ENCODE measurements at places on chromosomes 2 and 18. TPM values are rescaled to one million over a fixed set of nuclear protein-coding genes. Genes with fewer than 3 reads are reported as not detected.

DNA sequence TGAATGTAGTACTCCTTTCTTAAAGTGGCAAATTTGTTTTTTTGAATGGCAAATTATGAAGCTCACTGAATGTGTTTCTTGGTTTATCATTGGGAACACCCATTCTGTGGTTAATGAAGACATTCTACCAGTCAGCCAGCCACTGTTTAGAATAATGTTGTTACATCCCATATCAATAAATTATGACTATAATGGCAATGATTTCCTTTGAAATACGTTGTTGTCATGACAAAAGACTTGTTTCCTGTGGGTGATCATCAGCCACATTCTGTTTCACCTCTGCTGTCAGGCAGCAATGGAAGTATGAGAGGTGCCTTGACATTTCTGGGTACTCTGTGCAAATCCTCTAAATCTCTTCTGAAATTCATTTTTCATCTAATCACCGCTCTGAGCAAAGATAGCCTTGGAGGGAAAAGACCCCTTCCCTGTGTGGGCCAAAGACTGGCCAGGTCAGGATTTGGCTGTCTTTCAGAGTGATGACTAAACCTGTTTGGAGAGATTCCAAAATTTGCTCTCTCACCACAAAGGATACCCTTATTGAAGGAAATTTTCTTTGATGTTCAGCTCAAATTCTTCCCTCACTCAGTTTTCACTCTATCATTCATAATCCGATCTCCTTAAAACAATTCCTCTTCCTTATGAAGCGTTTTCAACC lies 869.2 kb downstream of the BCL11A start:
- no peak for DNase-seq

DNA sequence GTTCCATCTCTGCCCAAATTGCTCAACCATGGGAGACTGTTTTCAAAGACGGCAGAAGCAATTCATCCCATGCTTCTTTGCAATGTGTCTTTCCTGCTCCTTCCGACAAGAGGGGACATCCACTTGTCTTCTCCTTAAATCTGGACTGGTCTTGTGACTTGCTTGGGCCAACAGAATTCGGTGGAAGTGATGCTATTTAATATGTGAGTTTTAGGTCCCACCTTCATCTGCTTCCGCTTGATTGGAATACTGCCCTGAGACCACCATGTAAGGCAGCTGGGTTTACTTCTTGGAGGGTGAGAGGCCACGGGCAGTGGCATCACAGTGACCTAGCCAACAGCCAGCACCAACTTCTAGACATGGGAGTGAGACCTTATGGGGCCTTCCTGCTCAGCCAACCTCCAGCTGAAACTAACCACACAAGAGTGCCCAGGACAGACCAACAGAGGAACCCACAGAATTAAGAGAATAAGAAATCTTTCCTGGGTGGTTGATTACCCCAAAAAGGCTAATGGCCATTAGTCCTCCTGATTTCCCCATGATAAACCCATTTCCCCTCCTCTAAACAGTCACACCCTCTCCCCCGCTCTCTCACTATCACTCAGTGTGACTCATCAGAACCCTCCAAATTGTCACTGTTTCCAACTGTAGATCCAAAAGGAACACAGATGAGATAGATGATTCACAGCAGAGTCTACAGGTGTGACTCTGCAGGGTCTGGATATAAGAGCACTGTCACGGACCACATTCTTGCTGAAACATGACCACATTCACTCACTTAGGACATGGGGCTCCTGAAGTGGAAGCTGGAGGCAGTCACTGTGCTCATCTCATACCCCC lies 16.2 kb upstream of the RHOB start:
- no peak for DNase-seq

- DNase-seq, result no peak
Measured at GRCh38 chr2:134097740-134098139, 156.1 kb upstream of the MGAT5 start.

Gene ALLC
- total RNA-seq, result not detected

- no peak for DNase-seq
Measured at GRCh38 chr18:64165906-64166305, 17.0 kb upstream of the LINC00305 start.

DNA sequence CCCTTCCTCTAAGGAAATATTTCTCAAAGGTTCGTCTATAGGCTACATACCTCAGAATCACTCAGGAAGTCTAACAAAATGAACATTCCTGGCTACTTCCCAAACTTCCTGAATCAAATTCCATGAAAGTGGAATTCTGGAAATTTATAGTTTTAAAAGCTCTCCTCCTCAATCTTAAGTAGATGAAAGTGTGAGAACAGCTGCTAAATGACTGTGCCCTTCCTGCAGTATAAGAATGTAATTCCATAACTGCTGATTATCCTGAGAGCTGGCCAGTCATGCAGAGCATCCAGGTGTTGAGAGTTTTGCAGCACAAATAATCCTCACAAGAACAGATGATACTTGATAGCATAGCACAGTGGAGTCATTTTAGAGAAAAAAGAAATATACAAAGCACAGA lies 265.0 kb downstream of the KCNJ3 start:
- no peak for DNase-seq

Gene FASTKD2
- 43.8 TPM for total RNA-seq

Gene DIS3L2
- total RNA-seq, result 40.2 TPM

- DNase-seq, result no peak
Measured at GRCh38 chr18:79770501-79770815, 27.3 kb upstream of the KCNG2 start.

DNA sequence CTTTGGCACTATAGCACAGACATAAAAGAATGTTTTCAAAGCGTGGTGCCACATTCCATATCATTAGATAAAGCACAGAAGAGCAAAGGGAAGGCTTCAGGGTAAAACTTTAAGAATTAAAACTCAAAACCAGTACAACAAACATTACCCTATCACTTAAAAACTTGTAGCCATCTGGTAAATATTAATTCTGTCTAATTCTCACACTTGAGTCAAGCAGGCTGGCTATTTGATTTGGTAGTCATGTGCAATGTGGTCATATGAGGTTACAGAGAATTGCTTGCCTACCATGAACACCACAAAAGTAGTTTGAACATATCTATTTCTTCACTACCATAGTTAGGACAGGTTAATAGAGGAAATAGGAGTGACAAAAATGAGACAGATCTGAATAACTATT lies 244.9 kb downstream of the IRS1 start:
- DNase-seq, result no peak

- no peak for DNase-seq
Measured at GRCh38 chr2:106701203-106702022, 184.6 kb downstream of the ST6GAL2 start.

- peak; percentile 20 for DNase-seq
Measured at GRCh38 chr2:223797811-223798721, 39.3 kb downstream of the AP1S3 start.

Gene EN1
- total RNA-seq, result not detected

DNA sequence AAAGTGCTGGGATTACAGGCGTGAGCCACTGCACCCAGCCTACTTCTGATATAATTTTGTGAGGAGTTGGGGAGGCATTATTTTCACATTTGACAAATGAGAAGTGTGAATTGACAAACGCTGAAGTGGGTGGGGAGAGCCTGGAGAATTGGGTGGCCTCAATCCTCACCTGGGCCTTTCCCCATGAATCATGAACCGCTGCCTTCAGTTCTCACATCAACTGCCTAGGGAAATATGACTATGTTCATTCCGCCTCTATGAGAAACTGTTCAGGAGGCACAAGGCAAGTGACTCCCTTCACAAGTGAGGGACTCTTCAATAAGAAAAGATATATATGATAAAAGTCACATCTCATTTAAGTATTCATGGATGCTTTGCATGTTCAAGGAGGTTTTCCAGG lies 96.6 kb upstream of the RND3 start:
- no peak for DNase-seq

Gene TTN
- 6.0 TPM for total RNA-seq

DNA sequence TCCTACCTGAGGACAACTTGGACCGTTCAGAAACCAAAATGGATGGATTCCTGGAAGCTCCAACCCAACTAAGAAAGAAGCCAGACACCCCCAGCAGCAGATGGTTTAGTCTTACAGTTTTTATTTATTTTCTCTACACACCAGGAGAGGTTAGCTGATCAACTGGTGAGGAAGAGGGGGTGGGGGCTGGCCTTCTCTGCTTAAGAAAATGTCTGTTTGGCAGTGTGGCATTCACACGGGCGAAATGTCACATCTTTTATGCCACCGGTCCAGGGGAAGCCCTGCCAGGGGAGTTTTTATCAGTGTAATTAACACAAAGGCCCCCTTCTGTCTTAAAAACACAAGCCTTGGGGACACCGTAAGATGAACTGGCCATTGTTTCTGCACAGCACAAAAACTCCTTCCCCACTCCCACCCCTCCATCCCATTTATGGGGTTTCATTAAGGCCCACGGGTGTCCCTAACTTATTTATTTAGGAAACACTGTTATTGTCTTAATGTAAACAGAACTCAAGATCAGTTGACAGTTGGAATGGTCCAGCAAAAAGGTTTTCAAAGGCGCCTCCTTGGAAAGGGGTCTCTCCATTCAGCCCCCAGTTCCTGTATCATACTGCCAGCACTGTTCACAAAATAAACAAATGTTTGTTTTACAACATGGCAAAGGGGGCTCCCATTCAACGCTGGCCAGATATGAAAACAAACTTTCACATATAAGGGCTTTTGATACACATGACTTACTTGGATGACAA lies 217.0 kb downstream of the C1D start:
- DNase-seq, result no peak

DNA sequence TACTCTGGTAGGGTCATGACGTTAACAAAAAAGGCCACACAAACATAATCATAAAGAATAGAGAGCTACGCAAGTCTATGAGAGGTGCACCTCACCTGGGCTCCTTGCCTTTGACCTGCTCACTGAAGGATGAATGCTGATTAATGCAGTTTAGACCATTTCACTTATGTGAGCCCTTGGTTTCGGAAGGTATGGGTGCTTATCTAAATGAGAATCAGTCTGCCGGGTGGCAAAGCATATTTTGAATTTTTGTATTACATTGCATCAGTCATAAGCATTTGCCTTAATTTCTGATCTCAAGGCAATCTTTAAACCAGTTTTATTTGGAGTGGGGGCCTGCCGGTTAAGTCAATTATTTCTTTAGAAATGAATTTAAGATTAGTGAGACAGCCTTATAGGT lies 42.8 kb downstream of the SLC9A4 start:
- DNase-seq, result no peak

- no peak for DNase-seq
Measured at GRCh38 chr2:170362871-170363631, 185.1 kb downstream of the MYO3B start.

Gene PLA2R1
- 36.2 TPM for total RNA-seq

- peak; percentile 54 for DNase-seq
Measured at GRCh38 chr2:9770308-9771100, 72.8 kb upstream of the TAF1B start.

Gene AMER3
- not detected for total RNA-seq

Gene TNFRSF11A
- 5.0 TPM for total RNA-seq

- peak; percentile 25 for DNase-seq
Measured at GRCh38 chr2:71336802-71337201, 5.2 kb downstream of the ZNF638 start.

Gene CAB39
- total RNA-seq, result 91.0 TPM

Gene IL36RN
- total RNA-seq, result not detected

Gene LNPK
- total RNA-seq, result 43.7 TPM

GRCh38 chr2:237932731-237933131 lies 34.1 kb upstream of the UBE2F start:
- no peak for DNase-seq
